ENCODE measurements at places on chromosomes 6 and 20. TPM values are rescaled to one million over a fixed set of nuclear protein-coding genes. Genes with fewer than 3 reads are reported as not detected.

DNA sequence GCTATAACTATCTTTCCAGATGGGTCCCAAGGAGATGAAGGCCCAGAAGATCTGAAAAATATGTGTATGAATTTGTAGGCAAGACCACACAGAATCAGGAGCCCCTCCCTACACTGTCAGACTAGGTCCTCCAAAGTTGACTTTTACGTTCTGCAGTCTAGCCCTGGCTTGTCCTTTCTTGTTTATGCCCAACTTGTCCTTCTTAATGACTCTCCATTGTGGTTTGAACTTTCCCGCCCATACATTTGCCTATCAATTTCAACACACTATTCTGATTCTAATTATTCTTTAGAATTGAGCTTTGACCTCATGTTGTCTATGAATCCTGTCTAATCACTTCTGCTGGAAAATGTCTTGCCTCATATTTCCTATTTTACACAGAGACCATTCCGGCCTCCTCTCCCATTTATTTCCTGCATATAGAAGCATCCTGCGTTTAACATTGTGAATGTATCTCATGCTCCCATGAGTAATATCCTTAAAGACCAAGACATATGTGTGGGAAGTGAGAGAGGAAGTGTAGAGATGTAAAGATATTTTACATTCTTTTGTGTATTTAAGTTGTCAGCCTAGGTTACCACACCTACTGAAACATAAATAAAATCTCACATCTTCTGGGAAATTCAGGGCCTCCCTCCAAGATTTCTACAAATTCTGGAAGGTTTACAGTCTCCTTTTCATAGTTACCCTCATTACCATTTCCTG, 348.3 kb downstream of the BCKDHB start:
- DNase-seq: no peak

- DNase-seq: no peak
Measured at GRCh38 chr6:79571030-79571367, 33.8 kb upstream of the LCA5 start.

DNA sequence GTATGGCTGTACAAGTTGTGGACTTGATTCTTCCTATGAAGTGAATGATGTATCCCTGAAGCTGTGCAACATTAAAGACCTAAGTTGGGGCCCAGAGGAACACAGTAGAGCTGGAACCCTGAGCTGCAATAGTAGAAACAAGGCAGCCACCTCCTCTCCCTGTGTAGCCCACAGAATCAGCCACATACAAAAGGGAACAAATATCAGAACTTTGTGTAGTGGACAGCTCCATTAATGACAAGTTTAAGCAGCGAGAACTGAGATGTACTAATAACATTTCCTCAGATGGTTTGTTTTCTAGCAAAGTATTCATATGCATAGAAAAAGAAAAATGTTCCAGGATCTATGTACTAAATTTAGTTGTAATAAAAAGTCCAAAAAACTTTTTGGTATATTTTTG, 19.2 kb downstream of the PHACTR1 start:
- DNase-seq: no peak

DNA sequence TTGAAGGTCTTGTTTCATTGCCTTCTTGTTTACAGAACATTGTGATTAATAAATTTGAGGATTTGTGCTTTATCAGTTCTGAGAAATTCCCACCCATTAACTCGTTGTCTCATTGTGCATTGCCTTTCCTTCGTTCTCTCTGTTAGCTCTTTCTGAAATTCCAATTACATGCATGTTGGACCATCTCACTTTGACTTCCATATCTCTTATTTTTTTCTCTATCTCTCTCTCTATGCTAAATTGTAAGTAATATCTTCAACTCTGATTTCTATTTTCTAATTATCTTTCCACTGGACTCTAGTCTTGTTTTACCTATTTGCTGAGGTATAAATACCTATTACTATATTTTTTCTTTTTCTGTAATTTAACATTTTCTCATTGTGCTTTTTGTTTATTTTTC, 92.3 kb downstream of the SHLD1 start:
- no peak for DNase-seq

CDKN1A gene
- 75.1 TPM for total RNA-seq
